GM12878 (cell line): ENCODE measurements at places on chromosomes 1 and 21.

DNA sequence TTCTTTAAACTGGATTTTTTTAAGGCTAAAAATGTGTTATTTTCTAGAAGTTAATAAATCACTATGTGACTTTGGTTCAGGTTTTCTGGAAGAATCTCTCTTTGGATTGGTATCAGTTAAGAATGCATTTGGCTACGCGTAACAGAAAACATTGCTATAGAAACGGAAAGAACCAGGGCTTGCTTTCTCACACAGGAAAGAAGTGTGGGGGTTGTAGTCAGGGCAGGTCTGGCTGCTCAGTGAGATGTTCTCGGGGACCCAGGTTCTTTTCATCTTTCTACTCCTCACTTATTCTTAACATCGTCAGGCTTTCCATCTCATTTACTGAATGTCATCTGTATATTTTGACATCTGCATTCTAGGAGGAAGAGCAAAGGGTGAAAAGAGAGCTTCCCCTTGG is 191.4 kb downstream of the ZBTB18 start:
- H3K27ac ChIP-seq, result no peak overlapping the region
- peaks cover 7% of the 10 kb centered on the region for H3K4me1 ChIP-seq
- H3K4me3 ChIP-seq, result no peak overlapping the region

- no peaks in the 10 kb centered on the region for H3K4me1 ChIP-seq
- H3K27me3 ChIP-seq, result no peaks in the 10 kb centered on the region
- no peak for DNase-seq
- peaks cover 5% of the 10 kb centered on the region for H3K36me3 ChIP-seq
These were observed 64.0 kb downstream of the PRDM2 start for GRCh38 chr1:13763991-13764390.

DNA sequence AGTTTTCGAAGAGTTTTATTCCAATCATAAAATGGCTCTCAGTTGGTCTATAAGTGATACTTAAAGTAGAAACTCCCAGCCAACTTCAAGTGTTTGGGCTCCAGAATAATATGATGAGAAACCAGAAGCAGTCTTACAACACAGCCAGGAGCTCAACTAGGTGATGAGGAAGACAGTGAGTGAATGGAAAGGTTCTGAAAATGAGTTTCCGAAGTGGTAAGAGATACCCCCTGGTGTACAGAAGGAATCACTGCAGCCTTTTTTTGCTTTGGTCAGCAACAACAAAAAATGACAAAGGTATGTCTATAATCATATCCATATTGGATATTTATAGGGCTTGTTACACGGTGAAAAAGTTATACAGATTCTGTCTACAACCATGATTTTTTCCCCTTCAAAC is 16.5 kb downstream of the KRTAP19-1 start:
- no peaks in the 10 kb centered on the region for H3K27me3 ChIP-seq
- no peaks in the 10 kb centered on the region for H3K36me3 ChIP-seq
- no peak overlapping the region for H3K4me3 ChIP-seq
- DNase-seq, result no peak

- H3K4me1 ChIP-seq, result peaks cover 56% of the 10 kb centered on the region
- H3K4me3 ChIP-seq, result peak overlapping the region; percentile 36; the same call in 1 of the 2 replicates
- H3K27ac ChIP-seq, result peak overlapping the region; percentile 62
- H3K36me3 ChIP-seq, result no peaks in the 10 kb centered on the region
These were observed 3.2 kb upstream of the TNFRSF8 start for GRCh38 chr1:12059722-12060464.

GRCh38 chr1:223077247-223077833 is 65.7 kb downstream of the TLR5 start:
- H3K36me3 ChIP-seq, result no peaks in the 10 kb centered on the region
- DNase-seq, result no peak
- no peaks in the 10 kb centered on the region for H3K27me3 ChIP-seq
- H3K27ac ChIP-seq, result no peak overlapping the region
- no peaks in the 10 kb centered on the region for H3K4me1 ChIP-seq

DNA sequence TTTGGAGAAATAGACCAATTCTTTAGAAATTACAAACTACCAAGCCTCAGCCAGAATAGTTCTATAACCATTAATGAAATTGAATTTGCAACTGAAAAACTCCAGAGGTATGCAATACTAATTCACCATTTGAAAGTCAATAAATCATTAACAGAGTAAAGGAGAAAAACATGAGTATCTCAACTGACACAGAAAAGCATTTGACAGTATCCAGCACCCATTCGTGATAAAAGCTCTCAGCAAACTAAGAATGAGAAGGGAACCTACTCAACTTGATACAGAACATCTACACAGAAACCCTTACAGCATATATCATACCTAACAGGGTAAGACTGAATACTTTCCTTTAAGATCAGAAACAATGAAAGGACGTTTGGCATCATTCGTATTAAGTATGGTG is 54.3 kb downstream of the ST6GALNAC5 start:
- no peaks in the 10 kb centered on the region for H3K36me3 ChIP-seq
- no peak for DNase-seq
- no peaks in the 10 kb centered on the region for H3K4me1 ChIP-seq
- no peak overlapping the region for H3K4me3 ChIP-seq
- no peaks in the 10 kb centered on the region for H3K27me3 ChIP-seq

DNA sequence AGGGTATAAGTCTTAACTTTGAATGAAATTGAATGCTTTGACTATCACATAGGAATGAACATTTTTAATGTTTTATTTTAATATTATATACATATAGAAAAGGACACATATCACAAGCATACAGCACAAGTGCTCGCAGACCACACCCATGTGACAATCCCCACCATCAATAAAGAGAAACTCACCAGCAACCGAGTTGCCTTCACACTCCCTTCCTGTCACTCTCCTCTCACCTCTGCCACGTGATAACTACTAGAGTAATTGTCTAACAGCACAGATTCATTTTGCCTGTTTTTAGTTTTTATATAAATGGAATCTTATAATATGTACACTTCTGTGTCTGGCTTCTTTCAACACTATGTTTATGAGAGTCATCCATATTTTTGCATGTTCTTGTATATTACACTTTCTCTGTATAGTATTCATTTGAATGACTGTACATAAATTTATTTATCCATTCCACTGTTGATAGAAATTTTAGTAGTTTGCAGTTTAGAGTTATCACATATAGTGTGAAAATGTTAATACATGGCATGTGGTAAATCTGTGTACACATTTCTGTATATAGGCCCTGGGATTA is 304.9 kb upstream of the DUSP10 start:
- no peaks in the 10 kb centered on the region for H3K36me3 ChIP-seq
- H3K27ac ChIP-seq, result no peak overlapping the region
- H3K4me3 ChIP-seq, result no peak overlapping the region
- H3K27me3 ChIP-seq, result no peaks in the 10 kb centered on the region
- H3K4me1 ChIP-seq, result peaks cover 5% of the 10 kb centered on the region

DNA sequence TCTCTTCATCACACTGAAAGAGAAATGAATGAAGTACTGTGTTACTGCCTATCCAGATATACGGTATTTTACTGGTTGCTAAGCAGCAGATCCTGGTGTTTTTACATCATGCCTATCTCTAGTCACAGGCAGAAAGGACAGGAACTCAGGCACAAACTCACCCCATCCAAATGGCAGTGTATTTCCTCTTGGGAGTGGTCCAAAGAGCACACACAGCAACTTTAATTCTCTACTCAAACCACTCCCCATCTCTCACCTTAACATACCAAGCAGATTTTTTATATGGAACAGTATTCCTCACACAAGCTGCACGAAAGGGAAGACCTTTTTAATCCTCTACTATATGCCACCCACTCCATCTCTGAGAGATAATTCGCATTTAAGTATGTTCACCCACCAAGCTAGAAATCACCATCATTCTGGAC is 27.3 kb downstream of the EIF4G3 start:
- no peak overlapping the region for H3K27ac ChIP-seq
- H3K36me3 ChIP-seq, result peaks cover 19% of the 10 kb centered on the region
- no peaks in the 10 kb centered on the region for H3K4me1 ChIP-seq
- H3K27me3 ChIP-seq, result no peaks in the 10 kb centered on the region
- no peak for DNase-seq
- H3K4me3 ChIP-seq, result no peak overlapping the region

DNA sequence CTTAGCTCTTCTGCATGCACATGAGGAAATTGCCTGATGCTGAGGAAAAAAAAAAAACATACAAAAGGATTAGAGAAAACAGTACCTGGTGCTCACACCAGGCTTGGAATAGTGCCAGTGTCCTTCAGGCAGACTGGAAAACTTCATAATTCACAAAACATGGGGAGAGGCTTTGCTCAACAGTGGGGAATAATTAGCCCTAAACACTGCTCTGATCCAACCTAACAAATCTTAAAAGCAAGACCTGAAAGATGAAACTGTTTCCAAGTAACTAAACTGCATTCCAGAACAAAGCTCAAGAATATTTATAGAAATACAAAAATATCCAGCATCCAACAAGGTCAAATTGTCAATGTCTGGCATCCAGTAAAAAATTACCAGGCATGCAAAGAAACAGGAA is 124.8 kb downstream of the AK5 start:
- no peaks in the 10 kb centered on the region for H3K36me3 ChIP-seq
- H3K27ac ChIP-seq, result no peak overlapping the region
- DNase-seq, result no peak
- H3K27me3 ChIP-seq, result no peaks in the 10 kb centered on the region
- no peaks in the 10 kb centered on the region for H3K4me1 ChIP-seq
- H3K4me3 ChIP-seq, result no peak overlapping the region
